ENCODE measurements at places on chromosomes 2 and 18.

- DNase-seq, result peak; percentile 33
Observed at GRCh38 chr2:175457895-175458448, 276.5 kb upstream of the ATP5MC3 start.

DNA sequence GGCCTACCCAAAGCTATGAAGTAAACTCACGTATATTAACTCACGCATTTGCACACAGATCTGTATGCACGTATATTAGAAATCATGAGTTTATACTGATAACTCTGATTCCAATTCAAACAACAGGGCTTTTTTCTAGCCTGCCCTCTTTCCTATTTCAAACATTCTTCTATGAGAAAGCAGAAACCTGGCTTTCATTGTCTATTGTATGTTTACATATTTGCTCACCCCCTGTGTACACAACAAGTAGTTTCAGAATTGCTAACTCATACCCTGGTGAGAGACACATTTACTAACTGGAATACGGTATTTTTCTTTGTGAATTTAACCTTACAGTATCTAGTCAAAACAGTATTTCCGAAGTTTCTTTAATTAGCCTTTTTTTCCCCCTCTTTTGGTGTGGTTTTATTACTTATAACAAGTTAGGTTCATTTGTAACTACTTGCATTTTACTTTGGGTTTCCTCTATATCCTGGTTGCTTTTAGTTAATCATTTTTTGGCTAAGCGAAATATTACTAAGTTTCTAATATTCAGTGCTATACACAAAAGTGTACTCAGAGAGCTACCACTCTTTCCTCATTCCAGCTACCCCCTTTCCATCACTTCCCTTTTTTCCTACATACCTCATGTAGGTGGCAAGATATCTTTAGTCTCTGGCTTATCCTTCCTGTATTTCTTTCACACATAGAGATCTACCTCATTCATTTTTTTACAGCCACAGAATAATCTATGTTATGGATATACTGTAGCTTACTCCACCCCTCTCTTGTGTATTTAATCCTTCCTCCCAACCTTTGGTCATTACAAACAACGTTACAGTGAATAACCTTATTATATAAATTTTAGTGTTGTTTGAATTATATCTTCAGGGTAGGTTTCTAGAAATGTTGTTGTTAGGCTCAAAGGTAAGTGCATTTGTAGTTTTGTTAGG, 112.7 kb upstream of the BCL2L11 start:
- DNase-seq, result no peak

DNA sequence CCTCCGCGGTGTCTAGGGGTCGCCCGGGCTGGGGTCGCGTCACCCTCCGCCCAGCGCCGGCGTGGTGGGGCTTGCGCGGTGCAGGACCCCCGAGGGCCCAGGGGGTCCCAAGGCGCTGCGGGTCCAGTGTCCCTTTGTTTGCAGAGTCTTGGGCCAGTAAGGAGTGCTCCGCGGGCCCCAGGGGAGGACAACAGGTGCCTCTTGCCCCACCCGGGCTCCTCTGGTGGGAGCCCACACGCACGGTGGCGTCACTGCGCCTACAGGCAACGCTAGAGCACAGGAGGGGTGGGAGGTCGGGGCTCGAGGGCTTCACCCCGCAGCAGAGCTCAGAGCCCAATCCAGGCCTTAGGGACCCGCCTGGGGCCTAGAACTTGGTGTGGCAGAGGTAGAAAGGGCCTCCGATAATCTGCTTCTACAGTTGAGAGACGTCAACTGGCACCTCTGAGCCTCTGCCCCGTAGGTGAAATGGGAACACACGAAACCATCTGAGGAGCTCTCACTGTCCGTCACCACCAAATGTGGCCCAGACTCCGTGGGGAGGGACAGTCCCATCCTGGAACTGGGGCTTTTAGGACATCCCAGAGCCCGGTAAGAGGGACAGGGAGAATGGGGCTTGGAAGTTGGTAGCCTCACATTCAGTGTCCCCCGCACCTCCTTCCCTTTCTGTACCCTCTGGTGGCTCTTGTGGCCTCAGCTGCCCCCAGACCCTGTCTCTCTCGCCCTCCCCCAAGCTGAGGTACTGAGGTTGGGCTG, 1.4 kb downstream of the ARID5A start:
- no peak for DNase-seq

- DNase-seq, result no peak
Observed at GRCh38 chr2:235114286-235114685, 162.5 kb downstream of the SH3BP4 start.

DNA sequence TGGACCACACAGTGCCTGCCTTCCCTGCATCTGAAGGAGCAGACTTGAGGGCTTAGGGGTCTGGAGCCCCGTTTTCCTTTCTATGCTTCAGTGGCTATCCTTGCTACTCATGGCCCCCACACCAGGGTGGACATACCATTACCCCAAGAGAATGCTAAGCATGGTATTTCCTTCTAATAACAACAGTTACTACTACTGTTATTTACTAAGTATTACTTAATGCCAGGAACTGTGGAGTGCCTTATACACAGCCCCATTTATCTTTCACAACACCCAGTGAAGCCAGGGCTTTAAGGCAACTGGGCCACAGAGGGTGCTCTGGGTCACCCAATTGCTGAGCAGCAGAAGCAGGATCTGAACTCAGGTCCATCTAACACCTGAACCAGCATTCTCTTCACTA, 5.8 kb upstream of the PAX8 start:
- DNase-seq, result no peak

DNA sequence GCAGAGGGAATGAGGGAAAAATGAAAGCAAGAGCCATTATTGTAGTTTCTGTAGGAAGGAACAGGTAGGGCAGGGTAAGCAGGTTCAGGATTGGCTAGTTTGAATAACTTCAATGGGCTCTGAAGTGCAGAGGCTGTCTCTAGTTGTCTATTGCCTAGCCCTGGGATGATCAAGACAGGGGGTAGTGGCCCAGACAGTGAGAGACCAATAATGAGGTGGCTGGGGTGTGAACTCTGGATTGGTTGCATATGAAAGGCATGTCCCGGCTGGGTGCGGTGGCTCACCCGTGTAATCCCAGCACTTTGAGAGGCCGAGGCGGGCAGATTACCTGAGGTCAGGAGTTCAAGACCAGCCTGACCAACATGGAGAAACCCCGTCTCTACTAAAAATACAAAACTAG, 67.5 kb upstream of the SLC38A11 start:
- no peak for DNase-seq
